ENCODE measurements at places on chromosomes 2 and 18.

DNA sequence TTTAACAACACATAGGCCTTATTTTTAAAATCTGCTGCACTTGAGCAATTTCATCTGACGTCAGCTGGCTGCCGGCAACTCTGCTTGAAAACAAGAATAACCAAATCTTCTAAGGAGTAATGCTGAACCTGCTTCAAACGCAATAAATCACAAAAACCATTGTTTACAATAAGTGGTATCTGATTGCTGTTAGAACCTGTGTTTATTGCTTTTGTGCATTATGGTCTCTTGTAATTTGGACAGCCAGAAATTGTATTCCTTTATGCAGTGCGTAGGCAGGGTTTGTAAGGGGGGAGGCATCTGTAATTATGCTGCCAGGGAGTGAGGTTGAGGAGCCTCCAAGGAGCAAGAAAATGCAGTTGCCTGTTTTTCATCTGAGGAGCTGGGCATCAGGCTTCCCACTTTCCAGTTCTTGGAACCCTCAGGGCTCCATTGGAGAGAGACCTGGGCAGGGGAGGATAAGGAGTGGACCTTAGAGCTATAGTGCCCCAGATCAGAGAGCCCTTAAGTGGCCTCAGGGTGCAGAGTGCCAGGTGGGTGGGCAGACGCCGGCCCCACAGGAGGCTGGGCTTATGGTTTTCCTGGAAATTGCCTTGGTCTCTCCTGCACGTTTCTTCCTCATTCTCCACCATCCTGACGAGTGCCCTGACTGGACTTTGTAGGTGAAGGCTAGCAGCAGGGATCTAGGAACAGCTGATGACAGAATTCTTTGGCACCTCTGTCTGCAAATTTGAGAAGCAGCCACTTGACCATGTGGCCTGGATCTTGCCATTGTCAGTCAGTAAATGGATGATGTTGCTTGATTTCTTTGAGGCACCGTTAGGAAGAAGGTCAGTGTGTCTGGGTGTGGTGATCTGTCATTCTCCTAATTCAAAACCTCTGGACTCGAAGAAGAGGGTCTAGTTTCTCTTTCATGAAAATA lies 129.2 kb downstream of the KLHL29 start:
- DNase-seq: no peak

DNA sequence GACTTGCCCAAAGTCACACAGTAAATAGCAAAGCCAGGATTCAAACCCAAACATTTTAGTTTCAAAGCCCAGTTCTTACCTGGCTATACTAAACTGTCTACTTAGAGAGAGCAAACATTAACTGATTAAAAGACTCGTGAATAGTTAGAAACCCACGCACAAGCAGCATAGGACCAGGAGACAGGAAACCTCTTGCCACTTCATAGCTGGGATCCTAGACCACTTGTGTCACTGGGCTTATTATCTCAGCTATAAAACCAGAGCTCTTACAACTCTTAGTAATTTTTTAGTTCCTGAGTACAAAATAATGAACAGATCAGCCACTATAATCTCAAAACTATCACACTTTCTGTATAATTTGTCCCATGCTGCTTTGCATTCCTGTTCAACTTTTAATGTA lies 2.4 kb upstream of the AAK1 start:
- DNase-seq: no peak

DNA sequence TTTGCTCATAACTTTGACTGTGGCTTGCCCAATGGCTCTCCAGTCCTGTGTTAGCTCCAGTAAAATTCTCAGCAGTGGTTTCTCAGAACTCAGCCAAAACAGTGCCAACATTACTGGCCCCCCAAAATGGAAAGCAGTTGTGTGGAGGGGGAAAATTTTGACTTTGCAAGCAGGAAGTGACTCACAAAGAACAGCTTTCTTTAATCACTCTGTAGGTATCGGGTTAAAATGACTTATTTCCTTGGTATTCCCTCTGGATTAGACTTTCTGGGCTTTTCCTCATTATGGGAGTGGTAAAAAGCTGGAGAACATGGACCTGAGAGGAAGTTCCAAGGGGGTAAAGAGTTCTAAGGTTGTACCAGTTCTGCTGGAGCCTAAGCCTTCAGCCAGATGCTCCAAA lies 175.7 kb upstream of the RND3 start:
- DNase-seq: no peak

GRCh38 chr18:22347606-22348511 lies 69.9 kb downstream of the CTAGE1 start:
- no peak for DNase-seq

Data from right hindlimb (tissue), 1 donor.